Muscle of back (tissue), 13 donors: ENCODE measurements at places on chromosomes 2 and 18. TPM values are rescaled to one million over a fixed set of nuclear protein-coding genes. Genes with fewer than 3 reads are reported as not detected.

GRCh38 chr2:76579911-76580310 is 869.2 kb upstream of the GCFC2 start:
- DNase-seq, result no peak

The UNC80 gene
- polyA plus RNA-seq, result 2.6 TPM

The FSHR gene
- 0.88 TPM for polyA plus RNA-seq

The TTR gene
- polyA plus RNA-seq, result not detected

DNA sequence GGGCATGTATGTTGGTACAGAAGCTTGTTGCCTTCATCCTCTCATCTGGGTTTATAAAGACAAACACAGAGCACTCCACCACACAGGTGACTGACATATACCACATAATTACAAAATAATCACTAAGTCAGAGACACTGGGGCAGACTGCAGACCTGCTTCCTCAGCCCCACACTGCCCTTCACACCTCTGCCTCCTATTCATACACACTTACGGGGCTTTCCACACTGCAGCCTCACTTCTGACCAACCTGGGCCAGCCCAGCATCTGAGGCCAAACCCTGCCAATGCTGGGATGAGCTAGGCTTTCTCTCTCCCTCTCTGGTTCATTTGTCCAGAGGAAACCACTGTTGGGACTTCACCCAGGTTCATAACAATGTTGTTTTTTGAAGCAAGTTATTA is 4.5 kb downstream of the EMX1 start:
- no peak for DNase-seq

The TTLL4 gene
- 31.6 TPM for polyA plus RNA-seq

DNA sequence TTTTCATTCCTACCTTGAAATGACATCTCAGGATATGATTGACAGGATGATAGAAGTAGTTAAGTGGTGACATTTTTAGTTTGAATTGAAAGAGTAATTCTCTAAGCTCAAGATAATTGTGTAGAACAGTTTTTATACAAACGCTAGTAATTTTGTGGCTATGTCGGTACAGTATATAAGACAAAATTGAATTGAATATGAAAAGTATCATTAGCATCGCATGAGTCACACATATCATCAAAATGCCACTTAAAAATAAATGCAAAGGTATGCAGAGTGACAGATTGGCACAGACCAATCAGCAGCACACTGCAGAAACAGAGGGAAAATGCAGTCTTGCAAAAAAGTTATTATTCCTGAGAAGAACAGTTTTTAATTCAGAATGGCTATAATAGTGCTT is 608.2 kb upstream of the NETO1 start:
- no peak for DNase-seq

- DNase-seq, result peak; percentile 66
Measured at GRCh38 chr2:175690113-175690837, 311.8 kb downstream of the LNPK start.

DNA sequence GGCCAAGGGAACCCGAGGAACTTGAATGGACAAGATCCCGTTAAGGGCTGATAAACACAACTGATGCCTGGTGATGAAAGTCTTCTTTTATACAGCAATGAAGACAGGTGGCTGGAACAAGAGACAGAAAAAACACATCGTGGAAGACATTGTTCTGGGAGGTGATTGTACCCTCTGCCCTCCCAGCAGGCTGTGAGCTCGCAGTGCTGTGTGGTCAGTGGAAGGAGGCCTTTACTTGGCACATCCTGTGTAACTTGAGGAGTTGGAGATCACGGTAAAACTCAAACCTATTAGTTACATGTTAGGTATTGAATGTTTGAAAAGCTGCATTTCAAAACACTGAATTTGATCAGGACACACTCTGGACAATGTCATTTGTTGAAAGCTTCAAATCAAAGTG is 249.9 kb upstream of the EPAS1 start:
- DNase-seq, result no peak

DNA sequence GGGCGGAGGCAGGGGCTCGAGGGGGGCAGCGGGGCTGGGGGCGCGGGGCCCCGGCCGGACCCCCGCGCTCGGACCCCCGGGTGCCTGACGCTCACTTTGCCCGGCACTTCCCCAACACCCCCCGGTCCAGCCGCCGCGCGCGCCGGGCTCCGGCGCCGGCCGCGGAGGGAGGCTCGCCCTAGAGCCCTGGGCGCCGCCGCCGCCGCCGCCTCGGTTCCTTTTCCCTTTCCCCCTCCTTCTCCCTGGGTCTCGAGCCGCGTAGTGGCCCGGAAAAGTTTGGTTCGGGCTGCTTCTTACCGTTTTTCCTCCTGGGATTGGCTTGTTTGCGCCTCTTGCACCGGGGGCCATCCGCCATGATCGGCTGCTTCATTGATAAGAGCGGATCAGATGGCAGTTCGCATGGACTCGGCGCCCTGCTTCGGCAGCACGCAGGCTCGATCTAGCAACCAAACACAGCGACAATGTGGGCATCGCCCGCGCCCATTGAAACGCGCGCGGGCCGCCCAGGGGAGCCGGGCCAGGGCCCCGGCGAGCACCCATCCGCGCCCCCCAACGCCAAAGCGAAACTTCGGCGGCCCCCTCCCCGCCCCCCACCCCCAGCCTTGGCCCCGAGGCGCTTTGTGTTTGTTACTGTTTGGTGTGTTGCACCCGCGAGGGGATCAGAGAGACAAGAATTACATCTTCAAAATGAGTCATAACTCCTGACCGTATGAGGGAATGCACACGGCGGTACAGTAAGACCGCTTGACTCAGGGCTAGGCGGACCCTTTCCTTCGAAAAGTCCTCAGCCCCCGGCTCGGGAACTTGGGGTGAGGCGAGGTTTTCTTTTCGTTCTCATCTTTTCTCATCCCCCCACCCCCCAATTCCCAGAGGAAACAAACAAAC is 2.7 kb downstream of the ZEB2 start:
- DNase-seq, result peak; percentile 90

GRCh38 chr2:233486778-233487552 is 79.6 kb downstream of the USP40 start:
- DNase-seq, result no peak

The KHK gene
- 1.00 TPM for polyA plus RNA-seq

GRCh38 chr18:70461323-70462077 is 172.7 kb downstream of the SOCS6 start:
- no peak for DNase-seq

The MOCOS gene
- polyA plus RNA-seq, result 0.19 TPM

DNA sequence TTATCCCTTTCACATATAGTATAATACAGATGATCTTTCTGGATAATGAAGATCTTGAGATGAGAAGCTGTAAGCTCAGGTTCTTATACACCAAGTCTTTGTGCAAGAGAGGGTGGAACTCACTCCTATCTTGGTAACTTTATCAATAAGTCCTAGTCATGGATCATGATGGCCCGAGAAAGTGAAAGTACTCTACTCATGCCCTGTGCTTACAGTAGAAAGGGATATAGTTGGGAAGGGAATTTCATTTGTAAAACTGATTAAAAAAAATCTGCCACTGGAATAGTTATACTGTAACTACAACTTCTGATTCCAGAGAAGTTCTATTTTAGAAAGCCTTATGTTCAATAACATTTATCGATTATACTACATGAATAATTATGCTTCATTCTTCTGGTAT is 51.8 kb downstream of the MYO3B start:
- DNase-seq, result no peak

GRCh38 chr18:10518595-10519255 is 7.1 kb upstream of the NAPG start:
- DNase-seq, result peak; percentile 54

GRCh38 chr2:11647834-11648600 is 22.0 kb downstream of the NTSR2 start:
- no peak for DNase-seq

The MROH2A gene
- not detected for polyA plus RNA-seq

DNA sequence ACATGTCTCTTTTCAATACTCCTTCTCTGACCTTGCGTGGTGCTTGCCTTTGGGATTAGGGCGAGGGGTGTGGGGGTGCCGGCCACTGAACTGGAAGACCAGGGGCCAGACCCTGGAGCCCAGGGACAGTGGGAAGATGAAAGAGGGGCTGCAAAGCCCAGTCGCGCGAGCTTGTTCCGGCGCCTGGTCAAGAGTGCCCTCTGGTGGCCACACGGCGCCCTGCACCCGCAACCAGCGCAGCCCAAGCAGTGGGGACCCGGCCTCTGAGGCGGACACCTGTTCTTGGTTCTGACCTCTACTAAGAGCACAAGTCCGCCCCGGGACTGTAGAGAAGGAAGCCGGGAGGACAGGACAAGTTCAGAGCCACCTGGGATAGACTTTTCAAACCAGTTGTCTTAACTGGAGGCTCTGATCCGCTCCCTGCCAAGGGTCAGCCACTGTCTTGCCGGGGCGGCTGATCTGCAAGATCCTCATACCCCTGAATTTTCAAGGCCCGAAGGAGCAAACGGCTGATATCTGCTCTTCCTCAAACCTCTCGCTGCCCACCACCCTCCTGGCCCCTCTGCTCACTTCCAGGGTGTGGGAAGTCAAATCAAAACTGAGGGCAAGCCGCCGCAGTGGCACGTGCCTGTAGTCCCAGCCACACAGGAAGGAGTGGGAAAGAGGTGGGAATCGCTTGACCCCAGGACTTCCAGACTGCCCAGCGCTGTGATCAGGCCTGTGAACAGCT is 14.9 kb upstream of the MSH6 start:
- peak; percentile 41 for DNase-seq

DNA sequence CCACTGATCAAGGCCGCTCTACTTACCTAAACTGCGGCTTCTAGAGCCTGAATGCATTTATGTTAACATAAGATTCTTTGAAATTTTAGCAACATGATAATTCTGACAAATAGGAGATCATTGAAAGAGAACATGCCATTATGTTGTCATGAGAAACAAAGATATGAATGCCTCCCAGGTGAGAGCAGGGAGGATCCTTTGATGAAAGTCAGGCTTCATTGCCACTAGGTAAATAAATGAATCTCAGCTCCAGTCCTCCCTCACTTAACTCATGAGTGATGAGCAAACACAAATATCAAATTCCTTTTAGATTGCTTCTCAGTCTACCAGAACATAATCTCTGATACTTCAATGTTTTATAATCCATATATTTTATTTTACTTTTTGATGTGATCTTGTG is 463.2 kb upstream of the CDH7 start:
- DNase-seq, result no peak

DNA sequence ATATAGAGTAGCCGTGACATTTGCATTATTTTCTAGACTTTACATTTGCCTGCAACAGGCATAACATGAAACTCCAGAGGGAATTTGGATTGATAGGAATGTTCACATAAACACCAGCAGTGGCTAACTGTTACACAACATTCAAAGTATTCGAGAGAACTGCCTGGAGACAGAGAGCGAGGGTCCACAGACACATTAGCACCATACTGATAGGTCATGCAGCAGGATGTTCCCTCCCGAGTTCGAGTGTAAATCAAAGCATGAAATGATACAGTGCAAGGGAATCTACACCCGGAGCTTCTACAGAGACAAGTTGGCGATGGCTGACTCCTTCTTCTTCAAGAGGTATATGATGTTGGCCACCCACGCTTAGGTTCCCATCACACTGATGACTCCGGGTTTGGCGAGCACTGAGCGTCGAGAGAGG is 89.5 kb downstream of the COL6A3 start:
- no peak for DNase-seq

DNA sequence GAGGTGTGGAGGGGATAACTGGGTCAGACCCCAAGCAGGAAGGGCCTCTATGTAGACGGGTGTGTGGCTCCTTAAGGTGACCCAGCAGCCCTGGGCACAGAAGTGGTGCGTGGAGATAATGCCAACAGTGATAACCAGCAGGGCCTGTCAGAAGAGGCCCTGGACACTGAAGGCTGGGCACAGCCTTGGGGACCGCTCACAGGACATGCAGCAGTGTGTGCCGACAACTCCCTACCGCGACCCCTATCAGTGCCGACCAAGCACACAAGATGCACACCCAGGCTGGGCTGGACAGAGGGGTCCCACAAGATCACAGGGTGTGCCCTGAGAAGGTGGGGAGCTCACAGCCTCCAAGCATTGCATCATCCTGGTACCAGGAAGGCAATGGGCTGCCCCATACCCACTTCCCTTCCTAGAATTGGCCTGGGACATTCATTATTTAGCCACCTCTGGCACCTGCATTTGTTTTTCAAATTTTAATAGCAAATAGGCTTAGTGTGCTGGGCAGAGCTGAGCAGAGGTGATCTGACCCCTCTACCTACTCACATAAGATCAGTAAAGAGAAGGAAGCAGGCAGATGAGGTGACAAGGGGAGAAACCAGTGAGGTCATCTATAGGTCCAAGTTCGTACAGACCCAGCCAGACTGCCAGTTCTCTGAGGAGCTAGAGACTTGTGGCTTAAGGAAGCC is 55.2 kb downstream of the BCL11A start:
- no peak for DNase-seq

DNA sequence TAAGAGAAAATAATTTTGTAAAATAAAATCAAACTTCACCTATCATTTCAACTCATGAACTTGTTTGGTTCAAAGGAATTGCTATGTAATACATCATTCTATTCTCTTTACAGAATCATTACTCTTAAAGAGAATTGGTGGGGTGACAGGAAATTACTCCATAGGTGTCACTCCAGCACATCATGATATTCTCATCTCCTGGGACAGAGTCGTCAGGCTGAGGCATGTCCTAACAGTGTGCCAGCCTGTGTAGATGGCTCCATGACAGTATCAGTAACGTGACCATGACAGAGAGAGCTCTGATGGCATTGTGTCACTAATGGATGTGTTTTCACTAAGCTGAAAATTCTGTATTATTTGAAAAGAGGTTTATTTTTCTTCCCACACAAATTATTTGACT is 13.9 kb downstream of the SPATS2L start:
- DNase-seq, result no peak

GRCh38 chr2:31081492-31081891 is 56.7 kb downstream of the GALNT14 start:
- no peak for DNase-seq

DNA sequence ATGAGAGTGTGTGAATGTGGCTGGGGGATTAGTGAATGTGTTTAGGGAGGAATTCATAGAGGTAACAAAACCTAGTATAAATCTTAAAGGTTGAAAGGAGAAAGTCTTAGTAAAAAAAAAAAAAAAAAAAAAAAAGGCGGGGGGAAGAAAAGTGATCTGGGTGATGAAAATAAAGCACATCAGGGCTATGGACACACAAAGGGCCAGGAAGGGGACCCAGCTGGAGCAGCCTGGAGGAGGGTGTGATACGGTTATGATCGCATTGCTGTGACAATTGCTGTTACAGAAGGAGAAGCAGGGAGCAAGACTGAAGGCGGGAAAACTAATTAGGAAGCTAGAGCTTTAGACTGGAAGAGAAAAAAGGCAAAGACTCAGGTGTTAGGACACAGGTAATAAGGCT is 85.4 kb downstream of the DLGAP1 start:
- DNase-seq, result no peak

DNA sequence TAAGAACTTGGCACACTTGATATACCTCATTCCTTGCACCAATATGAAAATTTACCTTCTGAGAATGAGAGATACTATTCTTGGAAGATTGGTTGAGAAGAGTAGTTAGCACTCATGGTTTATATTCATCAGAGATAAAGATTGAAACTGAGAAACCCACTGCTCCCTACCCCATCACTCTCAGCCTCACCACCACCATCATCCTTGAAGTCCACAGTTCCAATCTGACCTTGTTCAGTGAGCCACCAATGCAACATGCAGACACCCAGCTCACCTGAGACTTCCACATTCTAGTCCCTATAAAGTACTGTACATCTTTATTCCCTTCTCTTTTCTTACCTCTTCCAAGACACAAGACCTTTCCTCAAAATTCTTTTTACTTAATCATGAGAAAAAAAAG is 869.0 kb downstream of the TRIB2 start:
- no peak for DNase-seq
